Activated CD8-positive, alpha-beta T cell treated with anti-CD3 and anti-CD28 coated beads, Interleukin-2, amount 10 ng/mL, durations not matched to agents 7 days and 5 days (primary cell): ENCODE measurements at places on chromosomes 13 and 19.

DNA sequence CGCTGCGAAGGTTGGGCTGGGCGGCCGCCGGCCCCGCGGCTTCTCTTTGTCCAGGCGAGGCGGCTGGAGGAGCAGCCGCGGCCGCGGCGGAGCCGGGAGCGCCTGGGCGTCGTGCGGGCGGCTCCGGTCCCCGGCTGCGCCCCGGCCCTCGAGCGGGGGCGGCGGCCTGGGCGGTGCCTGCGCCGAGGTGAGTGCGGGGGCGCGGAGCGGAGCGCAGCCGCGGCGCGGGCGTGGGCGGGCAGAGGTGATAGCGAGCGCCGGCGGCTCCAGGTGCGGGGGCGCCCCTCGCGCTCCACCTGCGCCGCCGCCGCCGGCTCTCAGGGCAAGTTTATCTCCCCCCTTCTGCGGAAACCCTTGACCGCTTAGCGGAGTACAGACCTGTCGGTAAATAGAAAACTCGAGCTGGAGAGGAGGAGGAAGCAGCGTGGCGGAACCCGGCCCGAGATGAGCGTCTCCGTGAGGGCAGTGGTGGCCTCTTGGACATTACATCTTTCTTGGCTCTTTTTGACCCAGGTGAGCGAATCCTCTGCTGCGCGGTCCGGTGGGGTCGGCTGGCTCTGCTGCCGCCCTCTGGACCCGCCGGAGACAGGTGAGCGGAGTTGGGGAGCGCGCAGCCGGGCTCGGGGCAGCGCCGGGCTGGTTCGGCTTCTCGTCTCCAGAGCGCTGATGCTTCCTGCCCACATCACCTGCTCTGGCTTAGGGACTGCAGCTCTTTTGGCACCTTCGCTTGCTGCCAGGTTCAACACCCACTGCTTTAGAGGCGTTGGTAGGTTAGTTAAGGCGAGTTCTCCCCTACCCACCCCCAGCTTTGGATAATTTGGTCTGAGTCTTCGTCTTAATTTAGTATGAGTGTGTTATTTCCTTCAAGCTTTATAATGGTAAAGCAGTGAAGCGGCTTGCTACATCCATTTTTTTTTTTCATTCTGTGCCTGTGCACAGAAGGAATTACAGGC, at the start of gene MTUS2:
Gene MTUS2, plus strand, starts transcription at position 241 of the 953 bp plus-strand sequence.
- peak; percentile 22 for DNase-seq

- no peak for DNase-seq
Measured at GRCh38 chr19:17358395-17358794, 18.7 kb downstream of the PLVAP start.

DNA sequence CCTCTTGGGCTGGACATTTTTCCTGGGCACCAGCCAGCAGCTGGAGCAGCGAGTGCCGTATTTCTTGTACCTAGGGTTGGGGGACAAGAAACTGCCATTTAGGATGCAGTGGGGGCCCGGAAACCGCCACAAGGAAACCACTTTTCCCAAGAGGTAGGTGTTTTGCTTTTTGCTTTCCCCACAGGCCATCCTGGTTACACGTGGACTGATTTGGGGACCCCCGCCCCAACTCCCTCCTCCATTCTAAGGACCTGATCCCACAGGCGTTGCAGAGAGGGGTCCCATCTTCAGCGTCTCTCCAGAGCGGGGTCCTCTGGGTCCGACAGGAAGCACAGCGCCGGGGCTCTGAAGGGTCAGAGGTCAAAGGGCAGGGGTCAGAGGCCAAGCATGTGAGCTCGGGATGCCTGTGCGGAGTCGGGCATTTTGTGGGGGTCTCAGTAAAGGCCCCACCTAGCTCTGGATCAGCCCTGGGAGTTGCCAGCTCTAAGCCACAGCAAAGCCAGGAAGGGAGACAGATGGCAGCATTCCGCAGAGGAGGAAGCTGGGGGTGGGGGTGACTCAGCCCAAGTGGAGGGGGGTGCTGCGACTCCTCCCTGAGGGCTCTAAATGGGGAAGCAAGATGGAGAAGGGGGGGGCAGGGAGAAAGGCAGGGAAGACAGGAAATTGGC, 4.3 kb downstream of the ZGLP1 start:
- no peak for DNase-seq

DNA sequence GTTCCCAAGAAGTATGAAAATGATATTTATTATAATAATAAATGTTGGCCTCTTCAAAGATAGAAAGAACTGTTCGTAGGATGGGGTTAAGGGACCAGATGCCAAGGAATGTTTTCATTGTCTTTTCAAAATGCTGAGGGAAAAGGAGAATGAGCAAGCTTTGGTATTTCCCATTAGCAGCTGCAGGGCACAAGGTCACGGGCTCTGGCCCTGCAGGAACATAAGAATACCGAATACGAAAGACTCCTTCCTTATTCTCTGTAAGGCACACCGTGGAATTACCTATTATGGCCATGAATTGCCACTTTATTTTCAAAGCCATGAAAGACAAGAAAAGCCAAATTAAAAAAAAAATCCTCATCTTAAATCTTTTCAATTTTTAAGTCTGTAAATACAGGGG, 49.6 kb upstream of the OLFM4 start:
- no peak for DNase-seq

GRCh38 chr19:3335431-3336350, 30.7 kb upstream of the NFIC start:
- no peak for DNase-seq

DNA sequence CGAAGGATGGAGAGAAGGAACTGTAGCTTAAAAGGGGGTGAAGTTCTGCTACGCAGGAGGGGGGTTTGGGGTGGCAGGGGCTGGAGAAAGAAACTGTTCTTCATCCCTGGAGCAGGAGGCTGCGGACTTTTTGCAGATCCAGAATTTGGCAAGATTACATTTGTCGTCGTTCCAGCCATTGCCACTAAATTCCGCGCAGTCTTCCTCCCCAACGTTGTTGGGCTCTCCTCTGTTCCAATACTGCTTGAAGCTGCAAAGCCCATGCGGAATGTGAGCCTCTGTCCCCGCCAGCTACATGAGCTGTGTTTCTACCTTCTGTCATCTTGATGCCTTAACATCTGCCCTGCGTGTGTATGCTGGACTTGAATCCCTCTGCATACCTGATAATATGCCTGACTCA, 4.3 kb downstream of the CD209 start:
- DNase-seq: no peak

DNA sequence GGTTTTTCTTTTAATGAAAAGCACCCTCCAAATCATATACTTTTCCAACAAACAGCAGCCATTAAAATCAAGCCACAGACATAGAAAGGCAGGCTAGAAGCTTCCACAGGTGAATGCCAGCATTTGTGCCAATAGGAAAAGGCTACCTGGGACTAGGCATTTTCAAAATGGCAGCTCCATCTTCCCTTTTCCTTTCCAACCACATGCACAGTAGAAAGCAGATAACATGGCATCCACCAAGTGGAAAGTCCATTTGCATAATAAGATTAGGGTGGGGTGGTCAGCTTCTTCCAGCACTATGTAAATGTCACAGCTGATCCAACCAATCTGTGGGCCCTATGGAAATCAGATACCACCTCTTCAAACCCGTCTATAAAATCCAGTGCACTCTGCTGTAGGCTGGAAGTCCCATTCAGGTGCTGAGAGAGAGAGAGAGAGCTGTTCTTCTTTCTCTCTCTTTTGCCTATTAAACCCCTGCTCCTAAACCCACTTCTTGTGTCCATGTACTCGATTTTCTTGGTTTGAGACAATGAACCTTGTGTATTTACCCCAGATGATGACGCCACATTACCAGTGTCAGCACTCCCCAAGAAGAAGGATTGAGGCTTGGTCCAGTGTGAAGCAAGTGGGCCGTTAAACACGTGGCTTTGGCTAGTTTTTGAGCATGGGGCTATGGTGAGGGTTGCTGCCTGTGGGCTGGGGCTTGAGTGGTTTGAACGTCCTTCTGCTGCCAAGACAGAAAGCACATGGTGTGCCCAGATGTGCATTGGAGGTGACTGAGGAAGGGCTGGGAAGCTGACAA, 24.2 kb upstream of the IGFL1 start:
- no peak for DNase-seq

DNA sequence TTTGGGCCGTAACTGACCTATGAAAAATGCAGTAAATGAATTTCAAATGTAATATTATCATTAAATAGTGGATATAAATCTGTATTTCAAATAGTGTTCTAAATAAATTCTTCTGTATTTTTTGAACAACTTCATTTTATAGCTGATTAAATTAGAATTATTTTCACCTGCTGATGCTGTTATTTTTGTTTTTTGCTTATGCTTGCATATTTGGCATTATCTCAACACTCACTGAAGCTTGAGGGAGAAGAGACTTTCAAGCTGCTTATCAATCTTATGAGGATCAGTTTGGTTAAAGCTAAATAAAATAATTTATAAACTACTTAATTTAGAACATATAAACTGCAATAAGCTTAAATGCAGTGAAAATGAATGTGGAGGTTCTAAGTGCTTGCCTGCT, 251.3 kb upstream of the PCDH9 start:
- DNase-seq: no peak

GRCh38 chr19:56821209-56821608, 19.3 kb downstream of the PEG3 start:
- no peak for DNase-seq

DNA sequence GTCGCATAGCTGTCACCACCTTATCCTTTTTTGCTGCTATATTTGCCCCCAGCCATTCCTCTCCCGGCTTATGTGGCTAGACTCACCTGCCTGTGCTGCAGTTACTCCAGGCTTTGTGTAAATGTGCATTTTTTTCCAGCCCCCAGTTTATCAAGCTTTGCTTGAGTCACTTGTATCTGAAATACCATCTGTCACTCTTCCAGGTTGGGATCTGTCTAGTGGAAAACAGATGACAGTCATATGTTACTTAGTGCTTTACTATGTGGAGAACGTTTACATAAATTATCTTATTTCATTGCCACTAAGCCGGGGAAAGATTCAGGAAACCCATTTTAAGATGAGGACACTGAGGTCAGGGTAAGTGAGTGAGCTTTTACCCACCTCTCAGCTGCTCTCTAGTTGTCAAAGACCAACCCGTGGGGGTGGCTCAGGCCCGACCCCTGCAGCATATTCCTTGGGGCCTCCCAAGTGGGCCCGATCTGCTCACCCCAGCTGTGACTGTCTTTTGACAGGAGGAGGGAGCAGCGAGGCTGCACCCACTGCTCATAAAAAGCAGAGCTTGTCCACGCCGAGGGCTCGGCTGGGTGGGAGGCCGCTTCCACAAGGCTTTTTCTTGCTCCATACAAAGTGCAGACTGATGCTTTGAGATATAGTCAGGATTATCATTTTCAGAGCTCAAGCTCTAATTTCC, 7.2 kb downstream of the GJB2 start:
- no peak for DNase-seq

DNA sequence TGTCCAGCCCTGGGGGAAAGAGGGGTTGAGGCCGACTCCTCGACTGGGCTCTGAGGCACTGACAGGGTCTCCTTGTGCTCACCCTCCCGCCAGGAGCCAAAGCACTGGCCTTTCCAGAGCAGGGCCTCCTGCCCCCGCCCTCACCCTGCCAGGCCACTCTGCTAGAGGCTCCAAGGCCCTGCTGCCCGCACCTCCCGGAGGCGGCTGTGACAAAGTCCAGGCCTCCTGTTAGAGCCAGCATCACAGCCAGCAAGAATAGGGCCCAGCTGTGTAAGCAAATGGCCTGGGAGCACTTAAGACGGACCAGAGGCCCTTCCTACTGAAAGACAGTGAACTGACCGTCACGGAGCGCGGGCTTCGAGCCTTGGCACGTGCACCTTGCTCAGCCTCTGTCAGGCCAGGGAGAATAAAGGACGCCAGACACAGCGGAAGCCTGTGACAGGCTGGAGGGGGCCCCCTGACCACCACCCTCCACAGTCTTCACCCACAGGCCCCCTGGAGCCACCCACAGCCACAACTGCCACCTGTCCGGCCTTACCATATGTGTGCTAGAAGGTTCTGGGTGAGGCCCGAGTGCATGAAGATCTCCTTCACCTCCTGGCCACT, 50.9 kb downstream of the EPS15L1 start:
- DNase-seq: no peak

DNA sequence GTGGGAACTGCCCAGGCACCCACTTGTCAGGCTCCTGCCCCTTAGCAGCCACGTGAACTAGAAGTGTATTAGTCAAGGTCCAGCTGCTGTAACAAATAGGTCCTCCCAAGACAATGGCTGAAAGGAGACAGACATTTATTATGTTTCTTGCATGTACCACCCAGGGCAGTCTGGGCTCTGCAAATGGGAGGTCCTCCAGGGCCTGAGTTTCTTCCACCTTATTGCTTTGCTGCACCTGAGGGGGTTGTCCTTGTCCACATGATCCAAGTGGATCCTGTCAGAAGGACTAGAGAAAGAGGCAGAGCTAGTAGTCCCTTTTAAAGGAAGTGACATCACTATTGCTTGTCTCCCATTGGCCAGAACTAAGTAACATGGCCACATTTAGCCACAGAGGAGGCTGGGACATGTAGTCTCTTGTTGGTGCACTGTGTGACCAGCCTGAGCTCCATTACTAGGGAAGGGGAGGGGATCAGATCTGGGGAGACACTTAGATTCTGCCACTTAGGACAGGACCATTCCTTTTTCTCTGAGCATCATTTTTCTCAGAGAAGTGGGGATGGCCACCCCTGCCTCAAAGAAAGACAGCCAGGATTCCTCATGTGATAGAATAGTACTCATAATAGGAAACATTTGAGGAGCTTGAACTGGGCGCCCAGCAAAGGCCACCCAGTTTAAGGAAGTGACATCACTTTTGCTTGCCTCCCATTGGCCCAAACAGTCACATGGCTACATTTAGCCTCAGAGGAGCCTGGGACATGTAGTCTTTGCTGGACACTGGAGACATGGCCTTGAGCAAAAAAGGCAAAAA, 15.1 kb downstream of the CC2D1A start:
- peak; percentile 52 for DNase-seq

GRCh38 chr13:110746438-110746837, 32.9 kb downstream of the ING1 start:
- DNase-seq: no peak

DNA sequence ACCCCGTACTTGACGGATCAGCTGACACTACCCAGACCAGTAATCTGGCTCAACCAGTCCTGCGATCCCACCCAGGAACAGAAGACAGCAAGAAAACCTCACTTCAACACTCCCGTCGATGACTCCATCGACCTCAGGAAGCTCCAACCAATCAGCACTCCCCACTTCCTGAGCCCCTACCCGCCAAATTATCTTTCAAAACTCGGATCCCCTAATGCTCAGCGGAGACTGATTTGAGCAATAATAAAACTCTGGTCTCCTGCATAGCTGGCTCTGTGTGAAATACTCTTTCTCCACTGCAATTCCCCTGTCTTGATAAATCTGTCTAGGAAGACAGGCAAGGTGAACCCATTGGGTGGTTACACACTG, 1.2 kb downstream of the LSM4 start:
- DNase-seq: peak; percentile 67

DNA sequence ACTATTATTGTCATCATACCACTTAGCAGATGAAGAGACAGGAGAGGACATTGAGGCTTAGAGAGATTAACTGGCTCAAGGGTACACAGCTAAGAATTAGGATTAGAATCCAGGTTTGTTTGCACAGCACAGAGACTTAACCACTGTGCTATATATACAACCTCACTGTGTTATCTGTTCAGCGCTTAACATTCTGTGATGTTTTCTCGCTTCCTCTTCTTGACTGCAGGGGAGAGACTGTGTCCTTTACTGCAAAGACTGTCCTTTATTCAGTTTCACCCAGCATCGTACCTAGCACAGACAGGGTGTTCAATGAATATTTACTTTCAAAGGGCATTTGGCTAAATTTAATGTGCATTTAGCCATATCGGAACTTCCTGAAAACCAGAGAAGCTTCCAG, 54.9 kb upstream of the PCDH8 start:
- no peak for DNase-seq
